Activated naive CD4-positive, alpha-beta T cell treated with anti-CD3 and anti-CD28 coated beads, Interleukin-2, amount 50 U/mL, for 16 hours (primary cell): ENCODE measurements at places on chromosomes 5 and 9.

- no peak for DNase-seq
These were observed 149.5 kb upstream of the DHFR start for GRCh38 chr5:80804332-80804731.

- DNase-seq, result no peak
These were observed 427.8 kb downstream of the KDM4C start for GRCh38 chr9:7185612-7186011.

- DNase-seq, result no peak
These were observed 452.0 kb upstream of the DMAC1 start for GRCh38 chr9:8251566-8251965.

DNA sequence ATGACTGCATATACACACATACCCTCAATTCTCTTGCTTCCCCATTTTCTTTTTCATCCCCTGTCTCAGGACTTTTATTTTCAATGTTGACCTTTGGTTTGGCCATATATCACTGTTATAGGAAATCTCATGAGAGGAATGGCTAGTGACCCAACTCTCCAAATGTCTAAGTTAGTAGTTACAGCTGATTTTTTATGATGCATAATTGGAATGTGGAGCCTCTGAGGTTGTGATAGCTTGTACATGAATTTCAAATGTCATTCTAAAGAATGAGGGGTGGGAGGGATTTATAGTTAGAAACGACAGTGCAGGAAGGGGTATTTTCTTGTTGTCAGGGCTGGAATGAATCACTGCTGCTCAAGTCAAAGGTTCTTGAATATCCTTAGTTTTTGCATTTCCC is 356.1 kb downstream of the NTRK2 start:
- DNase-seq, result no peak

DNA sequence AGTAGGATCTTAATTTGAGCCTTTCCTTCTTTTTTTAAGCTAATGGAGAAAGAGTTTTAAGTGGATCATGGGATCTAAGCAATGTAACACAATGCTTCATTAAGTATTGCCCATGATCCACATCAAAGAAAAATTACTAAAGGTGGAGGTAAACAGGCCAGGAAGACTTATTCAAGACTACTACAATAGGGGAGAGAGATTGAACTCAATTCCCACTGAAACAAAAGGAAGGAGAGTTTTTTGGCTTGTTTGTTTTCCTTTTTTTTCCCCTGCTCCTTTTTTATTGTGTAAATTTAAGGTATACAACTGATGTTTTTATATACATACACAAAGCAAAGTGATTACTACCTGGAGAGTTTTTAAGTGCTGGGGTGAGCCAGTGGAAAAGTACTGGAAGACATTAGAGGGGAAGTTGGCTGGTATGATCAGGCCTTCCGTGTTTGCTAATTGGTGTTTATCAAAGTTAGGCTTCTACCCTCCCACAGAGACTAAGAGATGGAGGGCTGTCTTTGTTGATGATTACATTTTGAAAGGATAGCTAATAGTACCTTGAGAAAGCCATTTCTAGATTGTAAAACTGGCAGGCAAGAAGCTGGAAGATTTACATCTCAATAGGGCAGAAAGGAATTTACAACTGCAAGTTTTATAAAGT is 262.7 kb downstream of the CHSY3 start:
- DNase-seq, result no peak
